ENCODE measurements at places on chromosomes 12 and 14.

DNA sequence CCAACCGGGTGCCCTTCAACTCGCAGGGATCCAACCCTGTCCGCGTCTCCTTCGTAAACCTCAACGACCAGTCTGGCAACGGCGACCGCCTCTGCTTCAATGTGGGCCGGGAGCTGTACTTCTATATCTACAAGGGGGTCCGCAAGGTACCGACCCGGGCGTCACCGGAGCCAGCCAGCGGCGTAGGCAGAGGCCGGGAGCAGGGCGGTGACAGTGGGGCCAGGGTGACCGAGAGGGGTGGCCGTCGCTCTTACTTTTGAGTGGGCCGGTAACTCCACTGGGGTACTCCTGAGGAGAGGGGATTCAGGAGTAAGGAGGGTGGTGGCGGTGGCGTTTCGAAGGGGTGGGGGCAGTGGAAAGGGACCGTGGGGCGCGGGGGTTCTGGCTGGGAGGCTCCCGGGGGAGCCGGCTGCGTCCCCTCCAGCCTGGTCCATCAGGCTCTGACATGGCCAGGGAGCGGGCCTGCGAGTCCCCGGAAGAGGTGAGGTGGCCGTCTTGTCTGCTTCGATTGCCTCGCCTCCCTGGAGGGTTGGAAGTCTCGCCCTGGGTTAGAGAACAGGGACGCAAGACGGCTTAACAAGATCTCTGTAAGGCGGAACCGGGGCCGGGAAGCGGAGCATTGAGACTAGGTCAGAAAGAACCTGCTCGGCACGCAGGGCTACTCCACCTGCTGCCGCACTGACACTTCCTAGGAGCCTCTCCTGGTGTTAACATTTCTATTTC, 491 bp downstream of the WDR20 start:
- peak; percentile 79 for DNase-seq

DNA sequence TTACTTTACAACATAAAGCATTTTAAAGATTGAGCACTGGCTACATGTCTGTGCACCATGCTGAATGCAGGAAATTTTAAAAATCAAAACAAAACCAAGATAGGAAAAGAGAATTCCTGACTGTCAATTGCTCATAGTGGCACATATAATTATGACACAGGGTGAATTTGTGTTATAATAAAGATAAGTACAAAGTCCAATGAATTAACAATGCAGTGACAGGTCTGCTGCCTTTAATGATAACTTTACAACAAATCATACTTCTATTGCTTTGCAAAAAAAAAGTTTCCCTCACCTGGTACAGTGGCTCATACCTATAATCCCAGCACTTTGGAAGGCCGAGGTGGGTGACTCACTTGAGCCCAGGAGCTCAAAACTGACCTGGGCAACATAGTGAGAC, 93.8 kb upstream of the OSBPL8 start:
- DNase-seq = no peak

DNA sequence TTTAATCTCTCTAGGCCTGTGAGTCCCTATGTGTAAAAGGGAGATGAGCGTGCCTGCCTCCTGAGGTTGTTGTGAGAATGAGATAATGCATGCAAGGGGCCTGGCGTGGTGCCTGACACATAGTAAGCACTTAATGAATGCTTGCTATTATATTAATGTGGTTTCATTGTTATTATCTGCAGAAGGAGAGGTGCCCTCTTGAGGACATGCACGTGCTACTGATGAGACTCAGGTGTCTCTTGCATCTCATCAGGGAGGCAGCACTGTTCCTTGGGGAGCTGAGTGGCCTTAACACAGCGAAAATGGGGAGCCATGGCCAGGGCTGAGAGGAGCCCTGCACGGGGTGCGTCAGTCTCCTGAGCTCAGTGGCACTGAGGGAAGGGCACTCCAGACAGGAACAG, 29.9 kb upstream of the BCDIN3D start:
- no peak for DNase-seq

- no peak for DNase-seq
These were observed 499.5 kb downstream of the AACS start for GRCh38 chr12:125564753-125565152.

DNA sequence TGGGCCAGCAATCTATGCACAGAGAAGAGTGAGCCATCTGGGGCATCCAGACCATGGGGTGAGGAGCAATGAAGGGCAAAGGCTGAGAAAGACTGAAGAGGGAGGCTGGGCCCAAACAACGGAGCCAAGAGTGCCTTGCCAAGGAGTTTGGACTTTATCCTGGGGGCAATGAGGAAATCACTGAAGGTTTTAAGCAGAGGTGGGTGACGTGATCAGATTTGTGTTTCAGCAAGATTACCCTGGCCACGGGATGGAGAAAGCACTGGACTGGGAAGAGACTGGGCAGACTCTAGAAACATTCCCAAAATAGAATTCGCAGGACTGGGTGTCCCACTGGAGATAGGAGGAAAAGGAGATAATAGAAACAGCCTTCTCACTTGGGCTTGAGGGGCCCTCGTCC, 65.3 kb downstream of the DPF3 start:
- DNase-seq = no peak

DNA sequence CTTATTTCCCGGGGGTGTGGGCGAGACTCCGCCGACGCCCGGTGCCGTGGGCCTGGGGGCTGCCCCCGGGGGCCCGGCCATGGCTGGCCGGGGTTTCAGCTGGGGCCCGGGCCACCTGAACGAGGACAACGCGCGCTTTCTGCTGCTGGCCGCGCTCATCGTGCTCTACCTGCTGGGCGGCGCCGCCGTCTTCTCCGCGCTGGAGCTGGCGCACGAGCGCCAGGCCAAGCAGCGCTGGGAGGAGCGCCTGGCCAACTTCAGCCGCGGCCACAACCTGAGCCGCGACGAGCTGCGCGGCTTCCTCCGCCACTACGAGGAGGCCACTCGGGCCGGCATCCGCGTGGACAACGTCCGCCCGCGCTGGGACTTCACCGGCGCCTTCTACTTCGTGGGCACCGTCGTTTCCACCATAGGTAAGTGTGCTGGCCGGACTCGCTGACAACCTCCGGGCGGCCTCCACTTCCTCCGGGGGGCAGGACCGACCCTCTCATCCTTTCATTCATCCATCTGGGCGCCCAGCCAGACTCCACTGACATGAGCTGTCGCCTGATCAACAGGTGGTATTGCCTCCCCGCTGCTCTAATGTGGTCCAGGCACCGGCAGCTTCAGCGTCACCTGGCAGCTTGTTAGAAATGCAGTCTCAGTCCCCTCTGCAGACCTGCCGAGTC, 467 bp downstream of the KCNK13 start:
- DNase-seq = peak; percentile 65

DNA sequence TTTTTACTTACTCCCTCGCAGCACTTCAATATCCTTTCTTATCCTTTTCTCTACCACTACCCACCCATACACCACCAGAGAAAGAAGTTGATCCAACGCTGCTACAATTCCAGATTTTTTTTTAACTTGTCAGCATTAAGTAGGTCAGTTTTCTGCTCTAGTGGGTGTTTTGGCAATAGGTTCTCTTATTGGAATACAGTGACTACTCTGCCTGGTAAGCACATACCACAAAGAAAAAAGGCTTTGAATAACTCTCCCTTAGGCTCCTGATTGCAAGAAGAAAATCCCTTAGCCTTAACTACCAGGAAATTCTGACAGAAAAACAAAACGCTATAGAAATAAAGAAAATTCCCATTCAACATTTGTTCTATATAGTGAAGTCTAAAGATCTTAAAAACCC, 72.0 kb downstream of the NUMB start:
- DNase-seq = no peak

DNA sequence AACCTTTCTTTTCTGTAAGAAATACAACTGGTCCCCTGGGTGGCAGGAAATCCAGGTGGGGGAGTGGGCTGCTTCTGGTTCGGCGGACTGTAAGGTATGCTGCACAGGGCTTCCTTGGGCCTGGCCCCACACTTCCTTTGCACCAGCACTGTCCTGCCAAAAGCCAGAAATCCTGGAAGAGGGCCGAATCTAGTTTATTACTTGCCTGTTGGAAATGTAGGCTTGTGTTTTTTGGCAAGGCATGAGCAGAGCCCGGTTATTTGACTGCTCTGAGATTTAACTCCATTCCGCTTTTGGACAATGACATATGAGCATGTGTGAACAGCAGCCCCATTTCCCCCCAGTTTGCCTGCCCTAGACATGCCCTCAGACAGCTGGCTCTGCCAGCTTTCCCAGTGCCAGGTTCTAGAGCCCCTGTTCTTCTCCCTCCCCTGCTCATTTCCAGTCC, 86.6 kb downstream of the BORCS5 start:
- peak; percentile 70 for DNase-seq

- no peak for DNase-seq
These were observed 139.8 kb downstream of the ANO6 start for GRCh38 chr12:45355730-45356129.

DNA sequence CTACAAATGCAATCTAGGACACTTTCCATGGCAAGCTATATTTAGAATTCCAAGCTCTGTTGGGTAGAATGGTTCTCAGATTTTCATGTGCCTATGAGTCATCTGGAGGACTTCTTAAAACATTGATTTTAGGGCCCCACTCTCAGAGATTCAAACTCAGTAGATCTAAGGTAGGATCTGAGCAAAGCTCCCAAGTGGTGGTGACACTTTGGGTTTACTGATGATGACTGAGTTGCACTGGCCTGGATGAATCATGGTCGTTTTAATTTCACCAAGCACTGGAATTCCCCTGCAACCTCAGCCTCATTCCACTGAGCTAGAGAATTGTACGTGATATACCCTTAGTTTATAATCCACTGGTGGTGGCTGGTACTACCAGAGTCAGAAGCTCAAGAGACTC, 86.5 kb downstream of the PPM1H start:
- no peak for DNase-seq
